ENCODE measurements at places on chromosomes 6 and 20. TPM values are rescaled to one million over a fixed set of nuclear protein-coding genes. Genes with fewer than 3 reads are reported as not detected.

Gene CCM2L
- 6.3 TPM for polyA plus RNA-seq

Gene BCAS1
- polyA plus RNA-seq, result 6.3 TPM

GRCh38 chr6:122049341-122049740, 350.1 kb upstream of the HSF2 start:
- DNase-seq, result no peak

Gene C20orf141
- not detected for polyA plus RNA-seq

GRCh38 chr6:43355862-43356590, 13.4 kb downstream of the ZNF318 start:
- DNase-seq, result no peak

Gene SLC17A1
- not detected for polyA plus RNA-seq

Gene MYCT1
- 17.4 TPM for polyA plus RNA-seq

- DNase-seq, result no peak
Observed at GRCh38 chr6:11229655-11230046, 2.8 kb downstream of the NEDD9 start.

Gene GTF3C6
- polyA plus RNA-seq, result 77.5 TPM

- DNase-seq, result no peak
Observed at GRCh38 chr6:3015144-3015543, 15.4 kb downstream of the NQO2 start.

Gene SDC4
- 7.9 TPM for polyA plus RNA-seq

DNA sequence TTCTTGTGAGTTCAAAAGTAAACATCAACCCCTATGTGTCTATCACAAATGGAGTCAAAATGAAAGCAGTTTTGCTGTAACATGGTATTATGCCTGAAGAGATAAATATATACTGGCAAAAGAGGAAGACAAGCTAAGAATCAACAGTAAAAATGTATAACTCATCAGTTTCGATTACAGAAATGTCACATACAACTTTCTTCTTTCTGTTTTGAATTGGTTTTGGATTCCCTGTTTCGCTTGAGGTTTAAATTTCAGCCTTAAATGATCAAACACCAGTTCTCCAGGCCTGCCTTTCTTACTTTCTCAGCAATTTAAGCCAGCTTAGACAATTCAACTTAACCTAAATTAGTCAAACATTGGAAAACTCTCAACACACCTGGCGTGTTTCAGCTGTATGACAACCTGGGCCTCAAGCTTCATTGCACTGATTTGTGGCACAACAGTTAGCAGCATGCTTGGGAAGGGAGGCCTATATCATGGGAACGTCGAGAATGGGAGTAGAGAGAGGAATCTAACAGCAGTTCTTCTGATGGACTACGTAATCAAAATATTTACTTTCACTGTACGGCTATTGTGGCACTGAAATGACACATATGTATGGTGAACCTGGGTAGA, 51.9 kb upstream of the MARCKS start:
- DNase-seq, result no peak

Gene CDH22
- polyA plus RNA-seq, result 0.44 TPM

Gene PTPN1
- polyA plus RNA-seq, result 15.3 TPM

Gene ZKSCAN8
- polyA plus RNA-seq, result 29.7 TPM

DNA sequence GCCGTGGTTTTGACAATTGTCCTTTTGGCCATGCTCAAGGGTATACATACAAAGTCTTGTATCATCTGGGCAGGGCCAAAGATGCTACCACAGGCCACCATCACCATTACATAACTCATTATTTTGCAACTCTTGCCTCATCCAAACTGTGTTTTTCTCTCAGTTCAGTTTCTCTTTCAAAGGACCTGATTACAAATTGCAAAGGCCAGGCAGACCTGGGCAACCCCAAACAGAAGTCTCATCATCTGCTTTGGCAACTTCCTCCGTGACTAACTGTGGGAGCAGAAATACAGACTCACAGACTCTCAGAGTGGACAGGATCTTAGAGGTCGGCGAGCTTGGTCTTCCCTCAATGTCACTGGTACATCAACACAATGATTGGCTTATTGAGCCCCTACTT, 117.8 kb upstream of the NEDD9 start:
- DNase-seq, result no peak

Gene XPO5
- 28.3 TPM for polyA plus RNA-seq

Gene AVP
- not detected for polyA plus RNA-seq

- DNase-seq, result no peak
Observed at GRCh38 chr6:122821095-122821494, 32.0 kb downstream of the SMPDL3A start.

GRCh38 chr20:43636429-43636828, 30.5 kb upstream of the MYBL2 start:
- no peak for DNase-seq

DNA sequence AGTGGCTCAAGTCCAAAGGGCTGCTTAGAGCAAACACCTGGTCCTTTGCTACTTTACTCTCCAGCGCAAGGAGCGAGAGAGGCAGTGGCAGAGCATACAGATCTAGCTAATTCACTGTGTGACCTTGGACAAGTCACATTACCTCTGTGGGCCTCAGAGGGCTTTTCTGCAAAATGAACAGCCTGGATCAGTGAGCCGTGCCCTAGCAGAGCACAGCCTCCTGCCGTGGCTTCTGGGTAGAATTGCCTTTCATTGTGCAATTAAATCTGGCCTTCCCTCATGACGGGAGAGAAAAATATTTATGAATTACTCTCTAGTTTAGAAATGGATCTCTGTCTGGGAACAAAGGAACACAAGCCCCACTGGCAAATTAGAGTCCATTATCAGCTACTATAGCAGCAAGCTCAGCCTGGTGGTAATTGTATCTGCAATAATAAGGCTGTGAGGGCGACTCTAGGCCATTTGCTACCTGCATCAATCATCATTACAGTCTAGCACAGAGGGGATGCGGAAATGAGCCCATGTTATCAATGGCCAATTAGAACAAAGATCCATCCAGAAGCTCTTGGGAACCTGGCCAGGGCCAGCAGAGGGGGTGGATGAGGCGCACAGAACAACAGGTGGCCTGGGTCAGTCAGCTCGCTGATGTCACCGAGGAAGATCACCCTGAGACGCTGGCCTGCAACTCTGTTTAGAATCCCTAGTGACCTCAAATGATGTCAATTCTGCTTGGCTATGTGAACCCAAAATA, 114.2 kb upstream of the LY86 start:
- peak; percentile 28 for DNase-seq

Gene BMP6
- 1.6 TPM for polyA plus RNA-seq

Gene GINS1
- 7.2 TPM for polyA plus RNA-seq

Gene BCAS4
- 3.8 TPM for polyA plus RNA-seq

GRCh38 chr6:125818772-125819260, 28.1 kb downstream of the NCOA7 start:
- DNase-seq, result no peak

DNA sequence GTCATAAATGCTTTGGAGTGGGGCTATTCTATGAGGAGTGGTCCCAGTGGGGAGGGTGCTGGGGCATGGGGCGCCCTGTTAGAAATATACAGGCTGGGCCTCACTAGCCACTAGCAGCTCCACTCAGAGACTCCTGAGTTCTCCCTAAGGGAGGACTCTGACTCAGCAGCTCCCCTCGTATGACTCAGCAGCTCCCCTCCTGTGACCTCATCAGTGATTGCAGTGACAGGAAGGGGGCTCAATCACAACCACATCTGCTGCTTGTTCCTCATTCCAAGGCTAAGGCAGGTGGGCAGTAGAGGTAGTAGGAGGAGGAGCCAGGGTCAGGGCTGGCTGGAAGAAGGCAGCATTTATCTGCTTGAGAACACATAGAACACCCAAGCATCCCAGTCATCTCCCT, 73.7 kb downstream of the PRND start:
- no peak for DNase-seq

DNA sequence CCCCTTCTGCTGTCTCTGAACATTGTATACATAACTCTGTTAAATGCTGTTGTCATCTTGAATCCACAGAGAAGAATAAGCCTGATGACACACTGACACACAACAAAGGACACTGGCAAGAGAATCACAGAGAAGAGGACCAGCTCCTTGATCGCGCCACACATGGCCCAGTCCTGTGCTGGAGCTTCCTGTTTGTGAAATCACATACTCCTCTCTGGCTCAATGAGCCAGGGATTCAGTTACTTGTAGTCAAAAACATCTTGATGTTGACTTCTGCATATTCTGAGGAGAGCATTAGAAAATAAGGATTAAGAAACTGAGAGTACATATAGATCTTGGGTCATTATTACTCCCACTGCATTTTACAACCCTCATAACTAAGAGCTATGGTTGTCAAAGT, 100.1 kb downstream of the EPB41L2 start:
- no peak for DNase-seq

Gene HLA-DOB
- polyA plus RNA-seq, result 0.25 TPM

Gene MLIP
- 43.4 TPM for polyA plus RNA-seq

GRCh38 chr20:1377984-1378734, 14.7 kb downstream of the FKBP1A start:
- DNase-seq, result no peak

DNA sequence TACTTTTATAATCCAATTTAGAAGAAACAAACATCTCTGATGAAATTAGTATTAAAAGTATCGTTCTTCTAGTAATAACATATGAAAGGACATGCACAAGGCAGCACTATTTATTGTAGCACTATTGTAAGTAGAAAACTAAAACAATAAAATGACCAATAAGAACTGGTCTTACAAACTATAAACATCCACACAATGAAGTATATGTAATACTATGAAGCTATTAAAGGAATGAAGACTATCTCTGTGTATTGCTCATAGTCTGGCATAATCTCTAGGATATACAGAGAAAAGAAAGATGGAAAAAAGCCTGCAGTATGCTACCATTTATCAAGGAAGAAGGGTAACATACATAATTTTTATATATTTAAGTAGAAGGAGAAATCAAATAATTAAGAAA, 16.7 kb downstream of the LCA5 start:
- DNase-seq, result no peak

DNA sequence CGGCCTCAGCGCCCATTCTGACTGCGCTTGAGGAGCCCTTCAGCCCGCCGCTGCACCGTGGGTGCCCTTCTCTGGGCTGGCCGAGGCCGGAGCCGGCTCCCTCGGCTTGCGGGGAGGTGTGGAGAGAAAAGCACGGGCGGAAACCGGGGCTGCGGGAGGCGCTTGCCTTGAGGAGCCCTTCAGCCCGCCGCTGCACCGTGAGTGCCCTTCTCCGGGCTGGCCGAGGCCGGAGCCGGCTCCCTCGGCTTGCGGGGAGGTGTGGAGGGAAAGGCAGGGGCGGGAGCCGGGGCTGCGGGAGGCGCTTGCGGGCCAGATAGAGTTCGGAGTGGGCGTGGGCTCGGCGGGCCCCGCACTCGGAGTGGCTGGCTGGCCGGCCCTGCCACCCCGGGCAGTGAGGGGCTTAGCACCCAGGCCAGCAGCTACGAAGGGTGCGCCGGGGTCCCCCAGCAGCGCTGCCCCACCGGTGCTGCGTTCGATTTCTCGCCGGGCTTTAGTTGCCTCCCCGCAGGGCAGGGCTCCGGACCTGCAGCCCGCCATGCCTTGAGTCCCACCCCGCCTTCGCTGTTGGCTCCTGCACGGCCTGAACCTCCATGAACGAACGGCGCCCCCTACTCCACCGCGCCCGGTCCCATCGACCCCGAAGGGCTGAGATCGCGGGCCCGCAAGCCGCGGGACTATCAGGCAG, 45.7 kb upstream of the MCUR1 start:
- no peak for DNase-seq

Gene CCDC170
- polyA plus RNA-seq, result 1.6 TPM

Gene UBD
- 0.42 TPM for polyA plus RNA-seq

DNA sequence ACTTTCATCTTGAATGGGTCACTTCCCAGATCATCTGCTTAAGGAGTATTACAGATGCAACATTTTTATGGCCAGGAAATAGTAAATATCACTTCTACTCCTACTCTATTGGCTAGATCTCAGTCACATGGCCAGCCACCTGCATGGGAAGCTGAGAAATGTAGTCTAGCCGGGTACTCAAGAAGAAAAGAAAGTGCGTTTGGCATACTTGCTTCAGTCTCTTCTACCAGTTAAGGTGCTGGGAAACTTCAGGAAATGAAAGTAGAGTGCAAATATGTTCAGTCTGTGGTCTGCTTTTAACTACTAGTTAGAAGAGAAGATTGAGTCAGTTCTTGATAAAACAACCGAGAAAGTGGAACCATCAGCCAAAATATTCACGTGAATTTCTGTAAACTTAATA, 129.2 kb downstream of the PDSS2 start:
- DNase-seq, result no peak

DNA sequence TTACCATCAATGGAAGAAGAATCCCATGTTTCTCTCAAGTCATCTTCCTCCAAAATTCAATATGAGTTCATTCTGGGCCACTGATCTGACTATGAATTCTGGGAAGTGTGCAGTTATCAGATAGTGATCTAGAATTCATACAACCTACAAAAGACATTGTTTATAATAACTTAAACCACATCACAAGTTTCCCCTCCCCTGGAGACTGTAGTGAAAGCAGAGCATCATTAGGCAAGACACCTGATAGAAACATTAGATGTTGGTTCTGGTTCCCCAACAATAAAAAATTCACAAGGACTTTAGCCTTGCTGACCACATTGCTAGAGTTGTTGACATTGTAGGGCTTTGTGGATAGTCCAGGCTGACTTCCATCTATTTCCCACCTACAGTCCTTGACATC, 506.4 kb upstream of the JAG1 start:
- no peak for DNase-seq

Gene TMEM244
- polyA plus RNA-seq, result not detected

- no peak for DNase-seq
Observed at GRCh38 chr6:52337633-52338290, 24.2 kb upstream of the PAQR8 start.

DNA sequence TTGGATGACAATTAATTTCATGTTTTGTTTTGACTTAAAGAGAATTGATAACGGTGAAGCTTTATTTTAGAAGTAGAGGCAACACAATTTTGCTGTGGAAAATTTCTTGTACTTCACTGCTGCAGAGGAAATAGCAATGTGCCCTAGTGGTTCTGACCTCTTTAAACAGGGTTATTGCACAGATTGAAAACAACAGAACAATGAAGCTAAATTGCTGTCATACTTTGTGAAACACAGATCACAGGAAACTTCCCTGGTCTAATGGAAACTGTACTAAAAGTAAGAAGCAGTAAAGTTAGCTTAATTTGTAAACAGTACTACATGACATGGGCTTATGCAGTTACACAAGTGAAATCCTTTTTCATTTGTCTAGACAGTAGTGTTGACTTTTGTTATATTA, 31.3 kb downstream of the OR2A4 start:
- no peak for DNase-seq

Gene SLC2A10
- 21.4 TPM for polyA plus RNA-seq

DNA sequence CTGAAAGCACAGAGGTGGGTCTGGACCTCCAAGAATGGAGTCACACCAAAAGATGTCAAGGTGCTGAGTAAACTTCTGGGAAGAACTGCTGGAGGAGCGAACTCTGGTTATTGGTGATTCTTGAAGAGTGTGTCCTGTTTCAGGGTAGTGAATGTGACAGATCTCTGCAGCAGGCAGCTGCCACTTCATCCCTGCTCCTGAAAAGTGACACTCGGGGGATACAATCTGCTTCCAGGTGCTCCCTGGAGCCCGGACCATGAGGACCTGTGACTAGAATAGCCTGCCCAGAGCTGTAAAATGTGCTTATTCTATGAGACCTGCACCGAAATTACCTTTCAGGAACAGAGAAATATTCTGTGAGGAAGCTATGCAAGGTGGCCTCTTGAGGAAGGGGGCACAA, 191.1 kb downstream of the FOXC1 start:
- DNase-seq, result no peak

Data from muscle of back (tissue), 13 donors.